Kidney capillary endothelial cell (primary cell): ENCODE measurements at places on chromosomes 5 and 9.

DNA sequence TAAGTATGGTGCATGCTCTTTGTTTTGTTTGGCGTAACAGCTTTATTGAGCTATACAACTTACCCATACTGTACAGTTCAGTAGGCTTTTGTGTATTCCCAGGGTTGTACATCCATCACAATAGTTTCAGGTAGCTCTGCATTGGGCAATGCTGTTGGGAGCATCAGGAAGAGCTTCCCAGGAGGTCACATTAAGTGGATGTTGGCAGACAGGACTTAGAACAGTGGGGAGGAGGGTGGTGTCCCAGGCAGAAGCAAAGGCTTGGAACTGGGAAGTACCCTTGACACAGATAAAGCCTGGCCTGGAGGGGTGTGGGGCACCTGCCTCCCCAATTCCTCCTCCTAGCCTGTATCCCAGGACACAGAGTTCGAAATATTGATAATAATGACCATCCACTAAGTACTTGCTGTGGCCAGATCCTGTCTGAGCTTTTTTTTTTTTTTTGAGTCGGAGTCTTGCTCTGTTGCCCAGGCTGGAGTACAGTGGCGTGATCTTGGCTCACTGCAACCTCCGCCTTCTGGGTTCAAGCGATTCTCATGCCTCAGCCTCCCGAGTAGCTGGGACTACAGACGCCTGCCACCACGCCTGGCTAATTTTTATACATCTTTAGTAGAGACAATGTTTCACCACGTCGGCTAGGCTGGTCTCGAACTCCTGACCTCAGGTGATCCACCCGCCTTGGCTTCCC lies 1.3 kb downstream of the BBLN start:
- no peak for DNase-seq

GRCh38 chr9:137317021-137317717 lies 15.1 kb upstream of the NRARP start:
- DNase-seq: no peak

GRCh38 chr5:139443831-139444453 lies 4.6 kb upstream of the DNAJC18 start:
- peak; percentile 94 for DNase-seq

GRCh38 chr9:18327121-18327520 lies 146.8 kb upstream of the ADAMTSL1 start:
- DNase-seq: no peak

GRCh38 chr5:88480245-88480644 lies 211.6 kb upstream of the TMEM161B start:
- no peak for DNase-seq

- DNase-seq: no peak
Measured at GRCh38 chr5:126683912-126684311, 83.2 kb downstream of the PHAX start.

DNA sequence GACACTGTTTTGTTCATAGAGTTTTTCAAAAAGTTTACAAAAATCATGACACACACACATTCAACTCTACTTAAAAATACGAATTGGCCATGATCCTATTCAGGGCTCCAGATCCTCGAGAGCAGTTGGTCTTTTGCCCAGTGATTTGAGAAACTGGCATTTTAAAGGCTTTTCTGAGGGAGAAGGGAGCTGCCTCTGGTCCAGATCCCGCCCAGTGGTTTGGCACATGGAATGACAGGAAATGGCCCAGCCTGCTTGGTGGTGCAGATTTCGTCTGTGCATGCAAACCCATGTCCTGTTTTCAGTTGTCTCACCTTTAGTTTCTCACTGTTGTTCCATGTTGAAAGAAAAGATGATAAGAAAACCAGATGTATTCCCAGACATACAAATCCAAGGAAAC lies 3.6 kb downstream of the CAMK4 start:
- no peak for DNase-seq

- DNase-seq: no peak
Measured at GRCh38 chr5:172492097-172492840, 37.9 kb upstream of the SH3PXD2B start.

- DNase-seq: no peak
Measured at GRCh38 chr9:126581893-126582292, 31.8 kb upstream of the LMX1B start.

GRCh38 chr9:117796681-117797080 lies 92.5 kb downstream of the TLR4 start:
- no peak for DNase-seq

GRCh38 chr9:27538647-27539046 lies 9.0 kb upstream of the MOB3B start:
- no peak for DNase-seq

DNA sequence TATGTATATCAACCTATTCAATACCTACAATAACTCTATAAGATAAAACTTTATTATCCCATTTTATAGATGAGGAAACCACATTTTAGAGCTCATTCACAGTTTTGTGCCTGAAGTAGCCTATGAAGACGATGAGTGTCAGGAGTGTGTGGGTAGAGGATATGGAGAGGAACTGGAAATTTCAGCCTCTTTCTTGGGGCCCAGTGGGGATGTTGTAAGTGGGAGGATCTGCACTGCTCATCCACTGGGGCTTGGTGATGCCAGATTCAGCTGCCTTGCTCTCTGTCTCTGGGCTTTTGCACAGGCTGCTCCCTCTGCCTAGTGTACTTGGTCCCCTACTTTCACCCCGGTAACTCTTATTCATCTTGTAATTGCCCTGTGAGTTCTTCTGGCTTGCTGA lies 194.7 kb downstream of the SREK1 start:
- DNase-seq: no peak

GRCh38 chr5:152534641-152535040 lies 129.6 kb upstream of the NMUR2 start:
- DNase-seq: no peak

GRCh38 chr9:92247981-92248380 lies 45.5 kb downstream of the IARS1 start:
- DNase-seq: no peak

GRCh38 chr5:43110606-43111170 lies 10.0 kb upstream of the ZNF131 start:
- no peak for DNase-seq

DNA sequence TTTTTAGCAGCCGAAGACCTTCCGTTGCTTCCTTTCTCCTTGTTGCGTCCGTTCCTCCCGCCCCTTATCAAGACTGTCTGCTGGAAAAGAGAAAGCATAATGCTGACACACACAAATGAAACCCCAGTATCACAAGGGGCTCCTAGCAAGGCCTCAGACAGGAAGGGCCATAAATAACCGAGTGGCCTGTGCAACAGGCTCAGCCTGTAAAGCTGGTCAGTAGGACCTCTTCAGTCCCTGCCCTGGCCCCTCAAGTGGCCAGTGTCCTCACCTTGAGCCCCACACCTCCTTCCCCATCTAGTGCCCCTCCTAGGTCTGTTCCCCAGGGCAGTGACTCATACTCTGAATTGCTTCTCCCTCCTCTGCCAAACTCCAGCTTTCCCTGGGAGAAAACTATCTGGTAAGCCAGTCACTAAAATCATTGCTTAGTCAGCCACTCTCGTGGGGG lies 174.6 kb upstream of the IL12B start:
- no peak for DNase-seq

DNA sequence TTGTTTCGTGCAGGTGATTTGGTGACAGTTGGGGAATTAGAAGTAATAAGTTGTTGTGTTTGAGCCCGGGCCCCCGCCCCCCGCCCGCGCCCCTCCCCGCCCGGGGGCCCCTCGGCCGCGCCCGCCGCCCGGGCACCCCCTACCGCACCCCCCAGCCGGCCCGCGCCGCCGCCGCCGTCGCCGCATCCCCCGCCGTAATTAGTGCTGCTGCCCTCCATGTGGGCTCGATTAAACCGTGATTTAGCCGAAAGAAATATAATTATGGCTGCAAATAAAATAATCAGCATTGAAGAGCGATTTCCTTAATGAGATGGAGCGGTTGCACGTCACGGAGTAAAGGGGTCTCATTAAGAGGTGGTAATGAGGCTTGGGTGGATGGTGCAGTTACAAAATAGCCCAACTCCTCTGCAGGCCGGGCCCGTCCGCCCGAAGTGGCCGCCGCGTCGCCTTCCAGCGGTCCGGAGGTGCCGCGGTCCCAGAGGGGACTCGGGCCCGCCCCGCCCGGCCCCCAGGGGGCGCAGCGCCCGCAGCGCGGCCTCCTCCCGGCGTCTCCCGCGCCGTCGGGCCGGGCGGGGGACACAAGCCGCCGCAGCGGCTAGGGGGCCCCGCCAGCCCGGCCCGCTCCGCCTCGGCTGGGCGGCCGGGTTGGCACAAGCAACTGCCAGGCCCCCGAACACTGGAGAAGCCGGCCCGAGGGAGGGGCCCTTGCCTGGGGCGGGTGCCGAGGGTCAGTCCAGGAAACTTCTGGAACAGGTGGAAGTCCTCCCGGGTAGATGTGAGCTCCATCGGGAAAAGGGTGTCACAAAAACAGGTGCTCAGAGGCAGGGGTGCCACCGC lies 6.9 kb upstream of the OTP start:
- no peak for DNase-seq

- DNase-seq: no peak
Measured at GRCh38 chr5:1054018-1054798, 45.6 kb downstream of the NKD2 start.

DNA sequence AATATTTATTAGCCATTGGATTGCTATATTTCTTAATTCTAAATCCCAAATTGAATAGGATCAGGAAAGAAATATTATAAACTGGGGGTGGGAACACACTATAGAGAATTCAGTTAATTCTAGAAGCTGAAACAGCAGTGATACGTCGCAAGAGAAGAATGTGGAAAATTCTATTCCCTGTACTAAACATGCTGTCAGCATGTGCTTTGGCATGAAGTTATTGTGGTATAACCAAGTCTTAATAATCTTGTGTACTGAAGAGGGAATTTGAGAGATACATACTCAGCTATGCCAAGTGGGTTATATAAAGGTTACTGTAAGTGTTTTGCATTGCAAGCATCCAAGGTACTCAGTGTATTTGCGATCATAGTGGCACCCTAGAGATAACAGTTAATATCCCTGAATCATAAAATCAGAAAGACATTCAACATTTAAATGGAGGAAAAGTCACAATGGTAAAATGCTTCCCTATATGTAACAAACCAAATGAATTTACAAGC lies 1492.9 kb upstream of the C9orf72 start:
- no peak for DNase-seq

GRCh38 chr5:3105172-3105571 lies 353.7 kb upstream of the IRX2 start:
- DNase-seq: no peak

DNA sequence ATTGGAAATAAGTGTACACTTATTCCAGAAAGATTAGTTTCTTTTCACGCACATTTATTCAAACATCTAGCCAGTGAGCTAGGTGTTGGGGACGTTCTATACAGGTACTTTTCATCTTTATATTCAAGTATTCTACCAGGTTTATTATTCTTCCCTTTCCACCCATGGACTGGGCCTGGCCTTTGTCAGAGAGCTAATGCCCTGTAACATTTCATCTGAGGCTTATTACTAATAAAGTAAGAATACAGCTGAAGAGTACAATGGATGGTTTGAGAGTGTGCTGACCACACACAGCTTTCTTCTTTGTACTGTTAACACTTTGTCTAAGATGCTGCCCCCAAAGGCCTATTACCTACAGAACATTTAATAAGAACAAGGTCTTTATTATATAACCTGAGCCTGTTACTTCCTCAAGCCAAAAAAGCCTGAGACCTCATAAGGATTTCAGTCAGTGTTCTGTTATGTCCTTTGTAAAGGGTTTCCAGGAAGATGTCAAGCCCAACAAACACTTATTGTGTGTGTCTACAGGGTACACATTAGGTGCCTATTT lies 93.5 kb downstream of the ZNF608 start:
- DNase-seq: no peak

DNA sequence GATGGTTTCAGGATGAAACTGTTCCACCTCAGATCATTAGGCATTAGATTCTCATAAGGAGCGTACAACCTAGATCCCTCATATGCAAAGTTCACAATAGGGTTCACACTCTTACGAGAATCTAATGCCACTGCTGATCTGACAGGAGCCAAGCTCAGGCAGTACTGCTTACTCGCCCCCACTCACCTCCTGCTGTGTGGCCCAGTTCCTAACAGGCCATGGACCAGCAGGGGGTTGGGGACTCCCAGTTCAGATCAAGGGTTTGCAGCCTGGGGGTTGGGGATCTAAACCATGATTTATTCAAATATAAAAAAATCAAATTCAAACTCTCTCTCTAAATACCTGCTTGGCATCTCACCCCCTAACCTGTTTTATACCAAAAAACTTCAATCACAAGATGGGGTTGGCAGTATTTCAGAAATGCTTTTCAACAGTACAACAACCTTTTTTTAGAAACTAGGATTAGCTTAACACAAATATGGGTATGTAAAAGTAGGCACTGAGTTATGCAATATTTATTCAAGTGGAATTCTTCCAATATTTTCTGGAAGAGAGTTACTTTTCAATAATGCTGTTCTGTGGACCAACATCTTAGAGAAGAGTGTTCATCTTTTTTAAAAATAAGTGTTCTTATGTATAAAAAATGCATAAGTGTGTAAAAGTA lies 30.1 kb upstream of the SLC12A2 start:
- DNase-seq: no peak

- no peak for DNase-seq
Measured at GRCh38 chr5:112968411-112969106, 8.0 kb upstream of the DCP2 start.

- DNase-seq: peak; percentile 84
Measured at GRCh38 chr9:33167084-33167971, at the start of gene B4GALT1. B4GALT1 (minus strand) TSS chr9:33167336; CDS start chr9:33167169, 167 bp downstream.

DNA sequence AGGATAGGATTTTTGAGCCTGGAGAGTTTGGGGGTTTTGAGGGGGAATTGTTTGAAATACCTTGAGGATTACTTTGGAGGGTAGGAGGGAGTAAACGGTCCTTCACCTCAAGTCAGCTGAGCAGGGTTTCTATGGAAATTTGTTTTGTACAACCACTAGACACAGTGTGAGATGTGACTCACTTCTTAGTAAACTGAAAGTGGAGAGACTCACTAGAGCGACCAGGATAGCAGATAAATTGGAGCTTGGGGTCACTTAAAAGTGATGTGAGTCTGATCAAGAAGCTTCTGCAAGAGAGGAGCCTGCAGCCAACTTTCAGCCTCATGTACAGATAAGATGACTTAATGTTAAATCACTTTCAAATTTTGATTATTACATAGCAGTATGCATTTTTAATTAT lies 1945.9 kb upstream of the NUDT12 start:
- no peak for DNase-seq

- DNase-seq: no peak
Measured at GRCh38 chr5:170635706-170636105, 131.9 kb downstream of the KCNIP1 start.
